Fibroblast of upper back skin (primary cell): ENCODE measurements at places on chromosomes 5 and 9.

DNA sequence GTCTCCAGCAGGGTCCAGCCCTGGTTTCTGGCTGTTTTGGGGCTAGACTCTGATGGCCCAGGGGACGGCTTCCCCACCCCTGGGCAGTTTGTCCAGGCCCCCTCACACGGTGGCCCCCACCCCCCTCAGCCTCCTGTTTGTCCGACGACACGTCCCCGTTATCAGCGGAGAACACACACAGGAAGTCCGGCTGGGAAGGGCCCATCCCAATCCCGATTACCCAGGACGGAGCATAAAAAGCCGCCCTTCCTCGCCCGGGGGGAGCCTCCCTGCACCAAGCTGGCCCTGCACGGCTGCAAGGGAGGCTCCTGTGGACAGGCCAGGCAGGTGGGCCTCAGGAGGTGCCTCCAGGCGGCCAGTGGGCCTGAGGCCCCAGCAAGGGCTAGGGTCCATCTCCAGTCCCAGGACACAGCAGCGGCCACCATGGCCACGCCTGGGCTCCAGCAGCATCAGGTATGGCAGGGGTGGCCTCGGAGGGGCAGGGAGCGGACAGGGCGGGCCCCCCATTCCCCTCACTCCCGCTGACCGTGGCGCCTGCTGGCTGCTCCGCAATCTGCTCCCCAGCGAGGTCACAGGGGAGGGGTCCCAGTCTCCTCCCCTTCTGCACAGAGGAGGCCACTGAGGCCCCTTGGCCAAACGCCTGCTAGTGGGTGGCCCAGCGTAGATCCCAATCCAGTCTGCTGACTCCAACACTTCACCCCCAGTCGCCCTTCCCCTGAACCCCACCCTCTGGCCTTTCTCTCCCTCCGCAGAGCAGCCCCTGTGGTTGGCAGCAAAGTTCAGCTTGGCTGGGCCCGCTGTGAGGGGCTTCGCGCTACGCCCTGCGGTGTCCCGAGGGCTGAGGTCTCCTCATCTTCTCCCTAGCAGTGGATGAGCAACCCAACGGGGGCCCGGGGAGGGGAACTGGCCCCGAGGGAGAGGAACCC, at the start of gene EGFL7:
TSS of gene EGFL7 (plus strand) at position 261 of the 926 bp plus-strand sequence. CDS start 5,367 bp downstream, outside the sequence.
- no peak for DNase-seq

DNA sequence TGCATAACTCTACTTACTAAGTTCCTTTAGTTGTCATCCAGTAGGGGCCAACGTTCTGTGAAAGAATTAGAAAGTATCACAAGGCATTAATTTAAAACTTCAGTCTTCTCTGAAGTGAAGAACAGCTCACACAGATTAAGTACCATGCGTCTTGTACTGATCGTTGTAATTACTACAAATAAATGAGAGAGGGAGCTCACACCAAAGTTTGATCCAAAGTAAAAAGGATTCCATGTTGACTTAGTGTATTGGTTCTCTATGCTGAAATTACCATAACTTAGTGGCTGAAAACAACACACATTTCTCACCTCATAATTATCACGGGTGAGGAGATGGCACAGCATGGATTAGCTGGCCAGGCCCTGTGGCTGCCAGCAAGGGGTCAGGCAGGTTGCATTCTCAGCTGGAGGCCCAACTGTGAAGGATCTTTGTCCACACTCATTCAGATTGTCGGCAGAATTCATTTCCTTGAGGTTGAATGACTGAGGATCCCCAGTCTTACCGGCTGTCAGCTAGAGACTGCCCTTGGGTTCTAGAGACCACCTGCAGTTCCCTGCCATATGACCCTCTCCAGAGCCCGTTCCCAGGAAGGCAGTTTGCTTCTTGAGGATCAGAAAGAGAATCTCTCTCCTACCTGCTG, 169.1 kb downstream of the YTHDC2 start:
- DNase-seq, result peak; percentile 8

GRCh38 chr5:149007174-149007573, 55.7 kb downstream of the SH3TC2 start:
- DNase-seq, result peak; percentile 95

- peak; percentile 78 for DNase-seq
Observed at GRCh38 chr9:16417161-16417560, 453.3 kb downstream of the BNC2 start.

DNA sequence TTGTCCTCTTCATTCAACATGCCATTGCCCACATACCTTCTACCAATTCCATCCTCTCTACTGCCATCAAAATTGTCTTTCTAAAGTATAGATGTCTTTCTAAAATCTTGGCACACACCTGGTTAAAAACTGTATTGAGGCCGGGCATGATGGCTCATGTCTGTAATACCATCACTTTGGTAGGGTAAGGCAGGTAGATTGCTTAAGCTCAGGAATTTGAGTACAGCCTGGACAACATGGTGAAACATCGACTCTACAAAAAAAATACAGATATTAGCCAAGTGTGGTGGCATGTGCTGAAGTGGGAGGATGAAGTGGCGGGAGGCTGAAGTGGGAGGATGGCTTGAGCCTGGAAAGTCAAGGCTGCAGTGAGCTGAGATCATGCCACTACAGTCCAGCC, 412.1 kb downstream of the TMEM38B start:
- no peak for DNase-seq

GRCh38 chr5:29079771-29080170, 2041.4 kb upstream of the CDH9 start:
- DNase-seq, result no peak

- DNase-seq, result no peak
Observed at GRCh38 chr5:125961150-125961549, 462.1 kb upstream of the GRAMD2B start.

- peak; percentile 49 for DNase-seq
Observed at GRCh38 chr5:61330341-61330844, 1.7 kb upstream of the ZSWIM6 start.

DNA sequence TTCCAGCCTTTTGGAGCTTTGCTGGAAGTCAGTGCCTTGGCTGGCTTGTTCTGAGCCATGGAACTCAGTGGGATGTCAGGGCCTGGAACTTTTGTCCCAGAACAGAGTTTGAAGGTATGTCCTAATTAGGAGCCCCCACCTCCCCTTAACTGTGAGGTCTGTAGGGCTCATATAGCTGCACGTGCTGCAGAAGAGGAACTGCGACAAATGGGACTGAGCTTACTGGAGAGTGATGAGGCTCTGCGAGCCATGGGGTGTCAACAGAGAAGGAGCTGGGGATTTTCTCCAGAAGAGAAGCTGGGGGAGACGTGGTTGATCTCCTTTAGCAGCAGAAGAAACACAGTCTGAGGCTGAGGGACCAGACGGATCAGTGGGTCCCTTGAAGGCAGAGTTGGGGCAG, 10.9 kb downstream of the TMEM8B start:
- DNase-seq, result no peak

DNA sequence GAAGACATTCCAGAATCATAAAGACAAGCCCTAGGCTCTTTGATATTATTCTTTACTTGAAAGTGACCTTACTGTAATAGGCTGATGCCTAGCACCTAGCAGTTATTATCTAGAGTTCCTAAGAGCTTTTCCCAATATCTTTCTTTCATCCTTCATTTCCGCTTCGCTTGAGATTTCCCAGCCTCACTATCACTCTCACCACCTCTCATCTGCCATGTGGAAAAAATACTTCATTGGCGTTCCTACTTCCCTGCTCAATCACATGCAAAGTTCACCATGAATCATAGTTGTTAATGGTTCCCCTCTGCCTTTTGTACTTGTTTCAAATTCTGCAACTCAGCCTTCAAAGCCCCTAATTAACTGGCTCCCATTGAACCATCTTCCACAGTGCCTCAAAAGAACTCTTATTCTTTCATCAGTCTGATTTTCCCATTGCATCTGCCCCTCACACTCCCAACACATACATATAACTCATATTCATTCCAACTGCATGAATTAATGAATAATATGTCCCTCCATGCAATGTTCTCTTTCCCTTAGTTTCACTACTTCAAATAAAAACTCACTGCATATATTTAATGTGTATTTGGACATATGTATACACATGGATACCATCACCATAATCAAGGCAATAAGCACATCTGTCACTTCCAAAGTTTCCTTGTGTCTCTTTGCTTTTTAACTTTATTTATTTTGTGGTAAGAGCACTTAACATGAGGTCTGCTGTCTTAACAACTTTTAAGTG, 221.6 kb downstream of the PARP8 start:
- DNase-seq, result no peak

GRCh38 chr9:127884427-127884911, 7.0 kb upstream of the AK1 start:
- DNase-seq, result no peak

- peak; percentile 23 for DNase-seq
Observed at GRCh38 chr9:6680797-6681146, 35.2 kb upstream of the GLDC start.

- no peak for DNase-seq
Observed at GRCh38 chr5:111681414-111682120, 75.4 kb downstream of the NREP start.

GRCh38 chr9:130912932-130913598, 16.5 kb upstream of the QRFP start:
- peak; percentile 46 for DNase-seq

DNA sequence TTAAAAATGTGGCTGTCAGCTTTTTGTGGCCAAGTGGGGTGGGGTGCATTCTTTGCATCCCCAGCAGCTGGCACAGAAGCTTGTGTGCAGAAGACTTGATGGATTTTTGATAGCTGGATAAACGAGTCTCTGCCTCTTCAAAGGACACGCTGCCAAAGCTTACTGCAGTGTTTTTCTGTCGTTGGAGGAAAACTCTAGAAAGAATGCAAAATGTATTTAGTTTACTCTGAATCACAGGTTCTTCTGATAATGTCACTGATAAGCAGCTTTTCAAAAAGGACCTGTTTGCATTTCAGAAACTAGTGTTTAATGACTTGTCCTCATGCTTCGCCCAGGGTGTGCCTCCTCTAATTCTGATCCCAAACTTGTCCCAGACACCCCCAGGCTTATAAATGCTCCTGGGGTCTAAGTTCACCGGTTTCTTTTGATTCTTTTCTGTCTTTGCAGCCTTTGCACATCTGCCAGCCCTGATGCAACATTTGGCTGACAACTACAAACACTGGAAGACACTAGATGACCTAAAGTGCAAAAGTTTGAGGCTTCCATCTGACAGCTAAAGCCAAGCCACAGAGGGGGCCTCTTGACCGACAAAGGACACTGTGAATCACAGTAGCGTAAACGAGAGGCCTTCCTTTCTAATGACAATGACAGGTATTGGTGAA, 66.0 kb downstream of the WDR41 start:
- no peak for DNase-seq

DNA sequence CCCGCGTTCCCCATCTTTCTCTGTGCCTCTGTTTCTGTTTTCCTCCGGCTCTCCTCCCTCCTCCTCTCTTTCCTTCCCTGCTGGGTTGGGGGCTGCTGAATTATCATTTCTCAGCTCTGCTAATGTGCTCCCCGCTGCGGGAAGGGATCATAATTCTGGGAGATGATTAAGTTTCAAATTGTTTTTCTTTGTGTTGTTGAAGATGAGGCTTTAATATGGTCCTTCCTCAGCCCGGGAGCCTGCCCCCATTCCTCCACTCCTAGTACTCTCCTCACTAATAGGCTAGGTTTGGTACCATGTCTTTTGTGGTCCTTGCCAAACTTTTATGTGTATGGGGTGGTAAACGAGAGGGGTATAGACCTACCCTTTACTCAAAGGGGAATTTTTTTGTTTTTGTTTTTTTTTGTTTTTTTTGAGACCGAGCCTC, 5.7 kb upstream of the PCDH1 start:
- no peak for DNase-seq

GRCh38 chr9:78150312-78150982, 85.4 kb upstream of the CEP78 start:
- no peak for DNase-seq

GRCh38 chr5:95600557-95600956, 19.3 kb upstream of the GPR150 start:
- peak; percentile 57 for DNase-seq

DNA sequence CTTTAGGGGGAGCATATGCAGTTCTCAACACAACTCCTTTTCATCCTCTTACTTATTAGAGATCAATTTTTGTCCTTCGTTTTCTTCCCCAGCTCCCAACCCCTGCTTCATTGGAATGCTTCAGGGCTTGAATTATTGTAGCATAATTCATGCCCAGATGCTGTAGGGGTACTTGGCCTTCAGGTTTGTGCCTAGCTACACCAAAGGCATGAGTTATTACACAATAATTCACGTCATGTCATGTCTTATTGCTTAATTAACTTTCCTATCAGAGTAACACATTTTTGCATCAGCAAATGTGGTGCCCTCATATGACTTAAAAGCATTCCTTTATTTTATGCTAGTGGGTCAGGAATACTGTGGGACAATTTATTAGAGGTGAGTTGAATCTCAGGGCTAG, 507.2 kb downstream of the NFIB start:
- DNase-seq, result no peak

DNA sequence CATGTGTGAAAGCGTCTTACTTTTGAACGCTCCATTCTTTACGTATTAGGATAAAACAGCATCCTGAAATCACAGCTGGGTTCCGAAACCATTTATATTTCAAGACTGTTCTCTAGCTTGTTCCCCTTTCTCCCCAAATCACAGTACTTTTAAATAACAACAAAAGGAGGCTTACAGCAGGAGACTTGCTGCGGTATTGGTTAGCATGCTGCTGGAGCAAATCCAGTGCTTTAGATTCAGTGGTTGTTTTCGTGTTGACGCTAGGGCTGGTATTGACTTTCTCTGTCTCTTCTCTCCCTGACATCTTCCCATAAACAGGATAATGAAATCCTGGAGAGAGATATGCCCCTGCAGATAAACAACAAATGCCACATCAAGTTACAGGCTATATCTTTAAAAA, 103.1 kb downstream of the ZNF608 start:
- no peak for DNase-seq

DNA sequence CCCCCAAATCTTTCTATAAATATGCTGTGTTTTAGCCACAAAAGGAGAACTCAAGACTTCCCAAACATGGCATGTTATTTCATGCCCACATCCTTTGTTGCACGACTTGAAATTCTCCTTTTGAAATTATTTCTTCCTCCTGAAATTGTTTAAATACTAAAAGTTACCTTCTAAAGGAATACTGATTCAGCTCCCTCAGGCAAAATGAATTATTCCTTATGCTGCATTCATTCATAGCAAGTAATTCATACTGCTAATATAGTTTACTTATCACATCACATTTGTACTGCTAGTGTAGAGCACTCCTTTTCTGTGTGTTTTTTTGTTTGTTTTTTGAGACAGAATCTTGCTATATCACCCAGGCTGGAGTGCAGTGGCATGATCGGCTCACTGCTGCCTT, 45.7 kb downstream of the BHMT start:
- no peak for DNase-seq

GRCh38 chr5:95690333-95690732, 7.5 kb upstream of the SPATA9 start:
- DNase-seq, result no peak

- peak; percentile 95 for DNase-seq
Observed at GRCh38 chr5:43008363-43009153, 31.6 kb downstream of the ANXA2R start.

- peak; percentile 78 for DNase-seq
Observed at GRCh38 chr9:98429613-98430012, 174.2 kb upstream of the TBC1D2 start.

DNA sequence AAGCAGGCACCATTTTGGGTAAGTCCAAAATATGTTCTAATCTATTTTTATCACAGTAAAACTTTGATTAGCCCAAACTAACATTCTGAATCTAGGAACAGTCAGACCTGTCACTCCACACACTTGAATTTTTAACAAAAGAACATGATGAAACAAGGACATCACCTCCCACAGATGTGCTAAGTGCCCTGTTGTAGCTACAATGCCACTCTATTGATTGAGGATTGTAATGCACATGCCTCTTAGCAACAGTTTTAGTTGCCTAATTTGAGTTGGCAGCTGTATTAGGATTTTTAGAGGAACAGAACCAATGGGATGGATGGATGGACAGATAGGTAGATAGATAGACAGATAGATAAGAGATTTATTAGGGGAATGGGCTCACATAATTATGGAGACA, 20.3 kb upstream of the RNF20 start:
- DNase-seq, result no peak

- no peak for DNase-seq
Observed at GRCh38 chr9:22158271-22158670, 149.2 kb upstream of the CDKN2B start.
